ENCODE measurements at places on chromosomes 5 and 9. TPM values are rescaled to one million over a fixed set of nuclear protein-coding genes. Genes with fewer than 3 reads are reported as not detected.

GRCh38 chr9:86408121-86408520, 53.9 kb upstream of the TUT7 start:
- no peak for DNase-seq

DNA sequence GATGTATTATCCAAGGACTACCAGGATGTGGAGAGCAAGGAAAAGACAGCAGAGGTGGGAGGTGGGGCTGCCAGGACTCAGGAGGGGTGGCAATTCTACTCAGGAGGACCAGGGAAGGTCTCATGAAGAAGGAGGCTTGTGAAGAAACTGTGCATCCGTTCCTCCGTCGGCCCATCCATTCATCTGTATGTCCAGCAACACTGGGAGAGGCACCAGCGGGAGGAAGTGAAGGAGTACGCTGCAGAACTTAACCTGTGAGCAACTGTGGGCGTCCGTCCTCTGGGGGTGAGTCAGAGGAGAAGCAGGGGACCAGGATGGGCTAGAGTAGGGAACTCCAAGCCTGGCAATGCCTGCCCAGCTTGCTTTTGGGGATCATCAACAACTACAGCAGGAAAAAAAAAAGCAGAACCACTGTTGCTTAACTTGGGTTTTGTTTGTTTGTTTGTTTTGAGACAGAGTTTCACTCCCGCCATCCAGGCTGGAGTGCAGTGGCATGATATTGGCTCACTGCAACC, 47.3 kb upstream of the NEURL1B start:
- DNase-seq: no peak

DNA sequence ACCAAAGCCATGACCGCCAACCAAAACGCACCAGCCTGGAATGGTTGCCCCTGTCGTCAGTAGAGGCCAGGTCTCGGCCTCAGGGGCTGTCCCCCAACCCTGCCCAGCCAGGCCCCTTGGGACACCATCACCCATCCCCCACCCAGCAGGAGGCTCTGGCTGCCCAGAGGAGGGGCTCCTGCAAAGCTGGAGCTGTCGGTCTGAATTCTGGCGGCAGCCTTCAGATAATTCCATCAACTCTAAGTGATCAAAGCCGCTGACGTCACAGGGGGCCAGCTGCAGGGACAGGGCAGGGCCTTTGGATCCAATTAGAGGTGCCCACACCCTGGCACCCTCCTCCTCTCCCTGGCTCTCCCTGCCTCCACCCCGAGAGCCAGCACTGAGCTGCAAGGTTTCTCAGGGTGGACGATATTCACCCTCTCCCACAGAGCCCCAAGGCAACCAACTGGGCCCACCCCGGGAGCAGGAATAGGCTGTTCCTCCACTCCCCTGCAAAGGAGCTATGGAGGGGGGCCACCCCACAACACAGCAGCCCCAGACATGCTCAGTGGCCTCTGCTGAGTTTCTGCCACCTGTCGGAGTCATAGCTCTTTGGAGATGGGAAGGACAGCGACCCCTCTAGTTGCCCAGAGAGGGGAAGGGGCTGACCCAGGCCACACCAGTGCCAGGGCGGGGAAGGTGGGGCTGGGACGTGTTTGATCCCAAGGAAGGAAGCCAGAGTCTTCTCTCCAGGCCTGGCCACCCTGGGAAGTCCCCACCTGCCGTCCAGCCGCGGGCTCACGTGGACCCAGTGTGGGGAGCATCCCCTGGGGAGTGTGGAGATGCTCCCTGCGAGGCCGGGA, 78.4 kb downstream of the NTNG2 start:
- no peak for DNase-seq

Gene CCNO
- total RNA-seq: 0.32 TPM

- no peak for DNase-seq
Observed at GRCh38 chr5:170034231-170034630, 53.9 kb upstream of the INSYN2B start.

Gene EPB41L4B
- 0.42 TPM for total RNA-seq

Gene ARHGEF28
- 74.8 TPM for total RNA-seq

GRCh38 chr9:90340421-90340820, 302.2 kb downstream of the DIRAS2 start:
- no peak for DNase-seq

DNA sequence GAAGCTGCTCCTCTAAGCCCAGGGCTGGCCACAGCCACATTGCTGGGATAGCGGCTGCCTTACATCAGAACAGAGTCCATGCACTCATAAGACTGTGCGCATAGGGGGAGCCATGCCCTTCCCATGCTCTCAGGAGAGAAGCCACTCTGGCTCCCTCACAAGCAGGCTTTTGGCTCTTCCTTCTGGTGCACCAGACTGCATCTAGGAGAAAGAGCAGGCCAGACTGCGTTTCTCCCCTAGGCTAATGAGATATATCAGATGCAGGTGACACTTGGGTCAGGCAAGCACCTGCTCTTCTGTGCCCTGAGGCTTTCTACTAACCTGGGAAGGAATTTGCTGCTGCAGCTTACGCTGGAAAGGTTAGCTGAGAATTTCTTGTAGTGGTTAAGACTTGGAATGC, 43.2 kb upstream of the BRINP1 start:
- DNase-seq: no peak

- DNase-seq: no peak
Observed at GRCh38 chr5:86008293-86008692, 609.4 kb upstream of the COX7C start.

GRCh38 chr5:164358531-164359259, 853.3 kb downstream of the MAT2B start:
- no peak for DNase-seq

Gene C5orf34
- 4.2 TPM for total RNA-seq

DNA sequence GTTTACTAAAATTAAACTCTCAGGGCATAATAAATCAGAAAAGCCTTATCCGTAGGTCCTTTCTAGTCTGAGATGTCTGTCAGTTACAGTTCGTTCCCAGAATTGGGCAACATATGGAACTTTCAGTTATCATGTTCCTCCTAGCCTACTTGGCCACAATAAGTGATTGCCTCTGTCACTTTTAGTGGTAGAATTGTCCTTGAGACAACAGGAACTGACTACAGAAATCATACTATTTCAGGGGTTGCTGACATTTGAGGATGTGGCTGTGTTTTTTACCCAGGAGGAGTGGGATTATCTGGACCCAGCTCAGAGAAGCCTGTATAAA, 956 bp downstream of the ZNF189 start:
- no peak for DNase-seq

Gene IL31RA
- 0.73 TPM for total RNA-seq

Gene PCDHAC2
- total RNA-seq: 2.5 TPM

- DNase-seq: peak; percentile 5
Observed at GRCh38 chr9:74777136-74777879, 110.4 kb downstream of the TRPM6 start.

- no peak for DNase-seq
Observed at GRCh38 chr9:68664036-68664435, 41.0 kb upstream of the PIP5K1B start.

Gene PKD2L2
- total RNA-seq: not detected
